ENCODE measurements at places on chromosomes 11 and 22.
A peak's percentile ranks its signal among the peaks of the same experiment; 100 is the strongest.

- no peak for DNase-seq
Observed at GRCh38 chr22:49756676-49757075, 71.0 kb downstream of the BRD1 start.

DNA sequence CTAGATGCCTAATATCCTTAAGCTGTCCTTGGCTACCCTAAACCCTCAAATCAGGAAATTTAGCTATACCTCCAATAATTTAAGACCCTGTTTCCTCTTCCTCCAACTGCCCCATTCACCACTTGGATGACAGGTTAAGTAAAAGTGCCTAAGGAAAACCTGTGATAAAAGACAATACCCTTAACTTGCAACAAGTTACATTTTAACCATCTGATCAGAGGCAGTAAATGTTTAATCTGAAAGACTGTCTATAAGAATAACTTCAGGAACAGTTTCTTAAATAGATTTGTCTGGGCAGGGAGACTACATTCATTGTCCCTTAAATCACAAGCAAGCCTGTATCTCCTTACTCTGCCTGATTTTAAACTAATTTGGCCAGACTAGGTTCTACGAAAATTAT is 129.1 kb downstream of the APOL5 start:
- DNase-seq: no peak

DNA sequence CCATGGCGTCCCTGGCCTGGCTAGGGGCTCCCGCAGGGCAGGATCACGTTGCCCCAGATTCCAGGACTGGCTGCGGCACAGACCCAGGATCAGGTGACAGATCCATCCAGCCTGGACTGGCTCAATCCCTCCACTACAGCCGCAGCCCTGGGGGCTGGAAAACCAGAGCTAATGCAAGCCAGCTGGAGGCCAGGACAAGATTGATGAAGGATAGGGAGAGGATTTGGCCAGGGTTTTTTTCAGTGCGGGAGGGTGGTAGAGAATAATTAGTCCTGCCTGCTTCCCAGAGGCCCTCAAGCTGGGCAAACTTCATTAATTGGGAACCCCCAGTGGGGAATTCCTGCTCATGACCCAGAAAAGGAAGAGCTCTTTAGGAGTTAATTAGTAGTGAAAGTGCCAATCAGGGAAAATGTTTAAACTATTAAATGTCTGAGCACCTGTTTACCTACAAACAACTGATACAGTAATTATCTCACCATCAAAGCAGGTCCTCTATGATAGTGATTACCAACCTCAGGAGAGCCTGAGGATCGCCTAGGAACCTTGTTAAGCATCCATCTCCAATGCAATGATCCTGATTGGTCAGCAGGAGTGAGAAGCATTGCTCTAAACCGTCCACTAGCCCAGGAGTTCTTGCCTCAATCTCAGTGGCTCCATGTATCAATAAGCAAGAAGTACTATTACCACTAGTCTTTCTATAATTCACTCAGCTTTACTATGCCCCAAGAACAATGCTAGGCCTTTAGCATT is 33.0 kb upstream of the MYOD1 start:
- no peak for DNase-seq

DNA sequence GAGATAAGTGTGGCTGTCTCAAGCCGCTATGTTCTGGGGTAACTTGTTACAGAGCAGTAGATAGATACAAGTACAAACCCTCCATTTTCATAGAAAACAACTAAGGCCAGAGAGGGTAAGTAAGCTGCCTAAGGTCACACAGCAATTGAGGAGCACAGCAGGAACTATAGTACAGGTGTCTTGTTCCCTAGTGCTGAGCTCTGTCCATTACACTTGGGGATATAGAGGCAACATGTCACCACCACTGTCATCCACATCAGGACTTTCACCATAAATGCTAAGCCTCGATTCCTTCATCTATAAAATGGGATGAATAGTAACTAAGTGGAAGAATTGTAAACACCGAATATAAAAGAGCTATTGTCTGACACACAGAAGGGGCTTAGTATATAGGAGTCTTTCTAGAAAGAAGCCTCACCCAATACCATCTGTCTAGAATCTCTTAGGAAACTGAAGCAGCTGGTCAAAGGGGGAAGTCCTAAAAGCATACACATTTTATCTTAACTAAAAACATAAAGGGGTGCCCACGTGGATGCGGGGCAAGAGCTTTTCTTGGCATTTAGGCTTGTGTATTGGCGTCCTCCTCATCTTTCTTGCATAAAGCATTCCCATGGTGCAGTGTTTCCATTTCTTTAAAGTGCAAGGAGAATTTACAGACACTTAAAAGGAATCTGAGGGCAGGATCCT is 93.8 kb upstream of the ALX4 start:
- DNase-seq: no peak

GRCh38 chr11:10473371-10473770 is 18.3 kb downstream of the AMPD3 start:
- peak; percentile 6 for DNase-seq

DNA sequence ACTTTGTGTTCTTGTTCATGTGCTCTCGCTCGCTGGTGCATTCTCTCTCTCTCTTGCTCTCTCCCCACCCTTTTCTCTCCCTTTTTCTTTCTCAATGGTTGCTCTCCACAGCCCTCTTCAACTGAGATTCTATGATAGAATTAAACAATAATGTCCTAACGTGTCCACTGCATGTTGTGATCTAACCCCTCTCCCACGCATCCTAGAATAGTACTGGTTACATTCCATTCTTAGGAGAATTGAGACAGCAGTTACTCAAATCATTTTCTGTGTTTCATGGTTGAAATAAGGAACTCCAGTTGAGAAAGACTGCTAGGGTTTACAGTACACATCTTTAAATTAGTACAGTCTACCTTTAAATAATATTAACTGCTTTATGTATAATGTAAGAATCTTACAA is 318.1 kb upstream of the PITPNB start:
- no peak for DNase-seq

DNA sequence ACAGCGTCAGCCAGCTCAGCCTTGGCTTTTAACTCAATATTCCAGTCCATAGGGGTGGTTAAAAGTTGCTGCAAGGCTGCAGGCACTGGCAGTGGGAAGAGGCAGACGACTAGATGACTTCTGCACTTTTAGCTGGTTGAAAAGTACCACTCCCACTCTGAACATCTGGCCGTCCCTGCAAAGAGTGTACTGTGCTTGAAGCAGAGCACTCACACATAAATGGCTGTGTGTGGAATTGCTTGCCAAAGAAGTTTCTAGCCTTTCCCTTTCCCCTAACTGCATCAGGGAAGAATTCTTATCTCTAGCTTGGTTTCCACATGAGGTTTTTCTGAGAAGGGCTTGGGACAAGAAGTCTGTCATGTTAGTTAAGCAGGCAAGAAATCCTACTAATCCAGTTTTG is 5.1 kb upstream of the PHLDB1 start:
- no peak for DNase-seq

- peak; percentile 71 for DNase-seq
Observed at GRCh38 chr11:13850231-13851005, 112.1 kb upstream of the SPON1 start.

DNA sequence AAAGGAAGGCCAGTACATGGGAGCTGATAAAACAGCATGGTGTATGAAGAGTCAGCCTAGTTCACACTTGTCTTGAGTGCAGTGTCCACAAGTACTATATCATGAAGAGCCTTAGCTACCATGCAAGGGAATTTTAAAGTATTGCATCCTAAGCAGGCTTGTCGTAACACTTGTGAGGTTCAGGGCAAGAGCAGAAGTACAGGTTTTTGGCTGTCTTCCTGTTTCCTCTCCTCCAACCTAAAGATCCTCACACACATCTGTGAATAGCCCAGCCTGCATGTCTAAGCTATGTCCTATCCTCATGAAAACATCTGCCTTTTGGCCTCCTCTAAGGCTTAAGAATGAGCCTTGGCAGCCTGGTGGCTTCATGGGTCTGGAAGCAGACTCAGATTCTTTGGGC is 34.6 kb upstream of the TMEM123 start:
- DNase-seq: no peak

DNA sequence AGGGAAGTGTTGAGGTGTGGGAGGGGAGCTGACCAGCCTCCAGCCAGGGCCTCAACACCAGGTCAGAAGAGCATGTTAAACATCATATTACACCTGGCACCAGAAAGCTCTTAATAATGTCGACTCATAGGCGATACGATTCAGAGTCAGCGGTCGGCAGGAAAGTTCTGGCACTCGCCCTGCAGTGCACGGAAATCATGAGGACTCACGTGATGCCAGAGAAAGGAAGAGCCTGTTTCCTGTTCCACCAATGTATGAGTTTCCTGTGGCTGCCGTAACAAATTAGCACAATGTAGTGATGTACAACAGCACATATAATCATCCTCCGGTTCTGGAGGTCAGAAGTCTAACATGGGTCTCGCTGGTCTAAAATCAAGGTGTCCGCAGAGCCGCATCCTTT is 198.8 kb downstream of the BARX2 start:
- DNase-seq: no peak

DNA sequence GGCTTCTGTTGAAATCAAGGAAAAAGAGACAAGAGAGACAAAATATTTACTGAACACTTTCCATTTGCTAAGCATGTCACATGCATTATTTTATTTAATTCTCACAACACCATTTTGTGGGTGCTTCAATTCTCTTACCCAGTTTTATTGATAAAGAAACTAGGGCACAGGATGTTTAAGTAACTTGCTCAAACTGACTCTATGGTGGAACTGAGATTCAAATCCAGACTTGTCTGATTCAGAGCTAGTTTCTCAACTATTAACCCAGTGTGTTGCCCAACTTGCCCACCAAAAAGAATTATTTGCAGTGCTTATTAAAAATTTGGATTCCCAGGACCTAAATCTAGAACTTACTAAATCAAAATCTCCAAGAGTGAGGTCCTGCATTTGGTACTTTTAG is 21.5 kb upstream of the MSANTD4 start:
- no peak for DNase-seq

DNA sequence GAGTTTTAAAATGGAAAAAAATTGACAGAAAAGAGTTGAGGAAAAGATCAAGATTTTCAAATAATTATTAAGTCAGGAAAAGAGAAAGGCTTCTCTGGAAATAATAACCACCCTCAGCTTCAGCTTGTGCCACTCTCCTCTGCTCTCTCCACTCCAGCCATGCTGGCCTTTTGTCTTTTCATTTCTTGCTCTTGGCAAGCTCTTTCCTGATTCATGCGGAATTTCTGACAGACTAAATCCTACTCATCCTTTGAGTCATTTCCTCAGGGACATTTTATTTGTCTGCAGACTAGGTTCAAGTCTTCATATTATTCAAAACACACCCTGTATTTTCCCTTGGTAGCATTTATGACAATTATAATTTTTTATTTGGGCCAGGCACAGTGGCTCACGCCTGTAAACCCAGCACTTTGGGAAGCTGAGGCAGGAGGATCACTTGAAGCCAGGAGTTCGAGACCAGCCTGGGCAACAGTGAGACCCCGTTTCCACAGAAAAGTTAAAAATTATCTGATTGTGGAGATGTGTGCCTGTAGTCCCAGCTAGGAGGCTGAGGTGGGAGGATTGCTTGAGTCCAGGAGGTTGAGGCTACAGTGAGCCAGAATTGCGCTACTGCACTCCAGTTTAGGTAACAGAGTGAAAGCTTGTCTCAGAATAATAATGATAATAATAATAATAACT is 7.8 kb upstream of the P4HA3 start:
- no peak for DNase-seq

DNA sequence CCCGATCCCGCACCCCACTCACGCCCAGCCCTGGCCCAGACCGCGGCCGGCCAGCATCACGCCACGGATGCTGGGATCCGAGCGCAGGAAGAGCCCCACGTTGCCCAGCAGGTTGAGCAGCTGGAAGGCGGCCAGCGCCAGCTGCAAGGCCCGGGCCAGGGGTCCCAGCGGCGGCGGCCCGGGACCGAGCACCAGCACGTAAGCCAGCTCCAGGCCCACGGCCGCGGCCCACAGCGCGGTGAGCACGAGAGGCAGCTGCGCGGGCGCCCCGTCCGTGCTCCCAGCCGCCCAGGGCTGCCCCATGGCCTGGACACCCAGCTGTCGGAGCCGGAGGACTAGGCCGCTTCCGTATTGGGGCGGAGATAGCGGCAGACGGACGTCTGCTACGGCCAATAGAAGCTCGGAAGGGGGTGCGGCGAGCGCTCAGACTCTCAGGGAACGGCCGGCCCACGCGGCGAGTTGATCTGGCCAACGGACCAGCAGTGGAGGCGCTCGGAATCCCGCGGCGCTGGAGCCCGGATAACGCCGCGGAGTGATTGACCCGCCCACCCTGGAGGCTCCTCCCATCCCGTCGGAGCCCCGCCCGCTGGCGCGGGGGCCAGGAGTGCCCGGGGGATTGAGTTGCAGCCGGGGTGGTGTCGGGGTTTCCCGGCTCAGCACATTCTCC is at the start of gene ZDHHC24:
Gene ZDHHC24 (minus strand): TSS at position 348 of the 667 bp plus-strand sequence. CDS start 45 bp downstream, at position 303.
- DNase-seq: peak; percentile 96

GRCh38 chr11:19251577-19251976 is 10.8 kb upstream of the E2F8 start:
- no peak for DNase-seq

DNA sequence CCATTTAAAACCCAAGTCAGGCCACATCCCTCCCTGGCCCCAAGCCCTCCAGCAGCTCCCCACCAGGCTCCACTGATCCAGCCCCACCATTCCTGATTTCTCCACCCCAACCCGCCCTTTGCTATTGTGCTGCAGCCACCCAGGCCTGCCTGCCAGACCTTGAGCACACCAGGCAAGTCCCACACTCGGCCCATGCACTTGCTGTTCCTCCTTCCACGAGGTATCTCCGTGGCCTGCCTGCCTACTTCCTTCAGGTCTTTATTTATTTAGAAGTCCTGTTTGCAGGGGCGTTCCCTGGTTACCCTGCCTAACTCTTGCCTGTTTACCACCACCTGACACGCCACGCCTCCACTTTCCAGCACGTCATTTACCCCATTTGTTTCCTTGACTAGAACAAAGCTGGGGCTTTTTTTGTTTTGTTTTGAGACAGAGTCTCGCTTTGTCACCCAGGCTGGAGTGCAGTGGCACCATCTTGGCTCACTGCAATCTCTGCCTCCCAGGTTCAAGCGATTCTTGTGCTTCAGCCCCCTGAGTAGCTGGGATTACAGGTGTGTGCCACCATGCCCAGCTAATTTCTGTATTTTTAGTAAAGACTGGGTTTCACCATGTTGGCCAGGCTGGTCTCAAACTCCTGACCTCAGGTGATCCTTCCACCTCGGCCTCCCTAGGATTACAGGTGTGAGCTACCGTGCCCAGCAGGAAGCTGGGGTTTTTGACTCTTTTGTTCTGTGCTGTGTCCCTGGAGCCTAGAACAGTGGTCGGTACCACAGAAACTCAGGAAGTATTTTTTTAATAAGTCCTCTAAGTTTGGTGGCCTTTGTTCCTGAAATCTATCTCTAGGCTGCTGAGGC is 6.7 kb downstream of the CENPM start:
- DNase-seq: no peak

- DNase-seq: no peak
Observed at GRCh38 chr11:38498721-38499120, 1900.7 kb upstream of the RAG2 start.

DNA sequence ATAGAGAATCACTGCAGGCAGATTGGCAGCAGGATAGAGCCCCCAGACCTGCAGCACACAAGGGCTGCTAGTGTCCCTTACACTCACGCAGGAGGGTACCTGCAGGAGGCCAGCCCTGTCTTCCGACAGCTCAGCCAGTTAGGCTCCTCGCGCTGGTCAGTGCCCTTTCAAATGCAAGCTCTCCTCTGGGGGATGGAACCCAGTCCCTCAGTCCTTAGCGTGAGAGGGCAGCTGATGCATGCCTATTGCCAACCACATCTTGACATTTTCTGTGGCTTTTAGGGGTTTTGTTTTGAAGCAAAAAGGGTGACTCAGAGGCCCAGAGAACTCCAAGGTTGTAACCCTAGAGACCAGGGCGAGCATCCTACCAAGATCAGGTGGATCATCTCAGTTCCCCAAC is 40.0 kb downstream of the WNT11 start:
- no peak for DNase-seq

GRCh38 chr22:27113211-27113635 is 455.8 kb downstream of the MIAT start:
- DNase-seq: peak; percentile 38

Measured in head of caudate nucleus (tissue), 42 donors.